ENCODE measurements at places on chromosomes 16 and 17.

DNA sequence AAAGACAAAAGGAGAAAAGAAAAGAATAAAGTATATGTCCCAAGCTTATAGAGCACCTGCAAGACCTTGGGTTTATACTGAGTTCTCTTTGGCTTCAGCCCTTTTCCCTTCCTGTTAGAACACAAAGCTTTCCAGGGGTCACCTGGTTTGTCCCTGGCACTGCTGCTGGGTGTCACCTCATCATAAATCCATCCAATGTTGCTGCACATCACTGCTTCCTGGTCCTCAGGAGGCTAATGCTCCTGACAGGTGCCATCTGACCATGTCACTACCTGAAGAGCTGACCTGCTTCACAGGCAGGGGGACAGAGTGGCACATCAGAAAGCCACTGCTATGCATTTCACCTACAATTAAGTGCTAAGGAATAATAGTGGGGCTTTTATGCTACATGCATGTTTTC is 164.6 kb upstream of the ELAC2 start:
- DNase-seq = no peak

GRCh38 chr16:88920618-88921590 is 54.4 kb upstream of the PABPN1L start:
- no peak for DNase-seq

DNA sequence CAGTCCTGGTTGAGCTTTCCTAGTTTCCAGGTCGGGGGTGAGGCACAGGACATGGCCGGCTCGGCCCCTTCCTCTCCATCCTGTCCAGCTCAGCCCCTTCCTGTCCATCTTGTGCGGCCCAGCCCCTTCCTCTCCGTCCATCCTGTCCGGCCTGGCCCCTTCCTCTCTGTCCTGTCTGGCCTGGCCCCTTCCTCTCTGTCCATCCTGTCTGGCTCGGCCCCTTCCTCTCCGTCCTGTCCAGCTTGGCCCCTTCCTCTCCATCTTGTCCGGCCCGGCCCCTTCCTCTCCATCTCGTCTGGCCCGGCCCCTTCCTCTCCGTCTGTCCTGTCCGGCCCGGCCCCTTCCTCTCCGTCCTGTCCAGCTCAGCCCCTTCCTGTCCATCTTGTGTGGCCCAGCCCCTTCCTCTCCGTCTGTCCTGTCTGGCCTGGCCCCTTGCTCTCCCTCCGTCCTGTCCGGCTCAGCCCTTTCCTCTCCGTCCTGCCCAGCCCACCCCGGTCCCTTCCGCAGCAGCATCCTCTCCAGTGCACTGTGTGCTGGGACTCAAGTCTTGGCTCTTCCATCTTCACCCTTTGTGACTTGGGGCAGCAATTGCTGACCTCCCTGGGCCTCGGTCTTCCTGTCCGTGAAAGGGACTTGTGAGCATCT is 5.5 kb upstream of the ZNF750 start:
- no peak for DNase-seq

GRCh38 chr17:56929362-56929969 is 15.6 kb upstream of the TRIM25 start:
- no peak for DNase-seq

- DNase-seq = peak; percentile 67
Observed at GRCh38 chr17:48597778-48598631, 4.4 kb upstream of the HOXB5 start.

DNA sequence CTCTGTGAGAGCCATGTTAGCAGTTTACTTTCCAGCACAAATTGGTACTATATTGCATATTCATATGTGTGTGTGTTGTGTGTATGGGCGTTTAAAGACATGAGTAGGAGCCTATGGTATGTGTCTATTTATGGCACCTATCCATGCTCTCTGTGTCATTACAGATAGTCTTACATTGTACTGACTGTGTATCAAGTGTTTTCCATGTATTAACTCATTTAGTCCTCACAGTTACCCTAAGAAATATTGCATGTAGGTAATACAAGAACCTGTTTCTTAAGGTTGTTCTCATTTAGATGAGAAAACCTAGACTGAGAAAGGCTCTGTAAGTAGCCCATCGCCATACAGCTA is 1.6 kb downstream of the ALG1 start:
- no peak for DNase-seq

DNA sequence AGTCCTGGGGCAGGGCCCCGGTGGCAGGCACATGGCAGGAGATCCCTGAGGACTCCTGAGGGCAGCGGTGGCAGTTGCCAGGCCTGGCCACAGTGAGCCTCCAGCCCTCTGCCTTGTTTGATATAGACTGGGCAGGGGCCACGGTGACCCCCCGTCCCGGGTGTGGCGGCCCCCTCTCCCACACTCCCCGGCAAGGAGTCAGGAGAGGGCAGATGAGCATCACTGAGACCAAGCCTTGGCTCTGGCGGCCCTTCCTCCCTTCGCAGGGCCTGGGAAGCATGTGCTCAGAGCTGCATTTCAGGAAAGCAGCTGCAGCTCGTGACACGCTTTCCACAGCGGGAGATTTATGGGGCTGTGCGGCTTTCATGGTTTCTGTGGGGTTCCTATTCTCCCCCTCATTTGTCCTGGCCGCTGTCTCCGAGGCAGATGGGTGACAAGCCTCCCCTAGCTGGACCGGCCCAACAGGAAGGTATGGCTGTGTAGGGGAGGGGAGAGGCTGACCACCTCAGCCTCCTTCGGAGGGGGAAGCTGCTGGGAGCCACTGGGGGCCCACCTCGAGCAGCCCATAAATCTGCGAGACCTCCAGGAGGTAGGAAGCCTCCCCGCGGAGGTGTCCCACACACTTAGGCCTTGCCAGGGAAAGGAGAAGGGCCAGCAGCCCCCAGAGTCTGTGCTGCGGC is 211.4 kb downstream of the NTN1 start:
- no peak for DNase-seq

GRCh38 chr16:76959166-76959565 is 231.8 kb upstream of the MON1B start:
- no peak for DNase-seq

GRCh38 chr16:22633280-22633679 is 122.6 kb downstream of the NPIPB5 start:
- DNase-seq = no peak

DNA sequence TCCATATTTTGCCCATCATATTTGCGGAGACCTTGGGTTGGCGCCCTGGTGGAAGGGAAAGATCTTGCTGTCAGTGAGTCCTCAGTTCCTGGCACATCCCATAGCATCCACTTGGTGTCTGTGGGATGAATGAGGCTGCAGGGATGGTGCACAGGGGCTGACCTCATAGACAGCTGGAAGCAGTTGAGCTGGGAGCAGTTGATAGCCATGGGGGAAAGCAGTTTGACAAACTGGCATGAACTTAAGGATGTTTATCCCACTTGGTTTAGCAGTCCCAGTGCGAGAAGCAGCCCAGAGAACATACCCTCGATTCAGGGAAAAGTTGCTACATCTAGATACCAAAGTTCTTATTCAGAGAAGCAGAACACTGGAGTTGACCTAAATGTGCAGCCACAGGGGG is 80.7 kb downstream of the SNX29 start:
- DNase-seq = no peak

DNA sequence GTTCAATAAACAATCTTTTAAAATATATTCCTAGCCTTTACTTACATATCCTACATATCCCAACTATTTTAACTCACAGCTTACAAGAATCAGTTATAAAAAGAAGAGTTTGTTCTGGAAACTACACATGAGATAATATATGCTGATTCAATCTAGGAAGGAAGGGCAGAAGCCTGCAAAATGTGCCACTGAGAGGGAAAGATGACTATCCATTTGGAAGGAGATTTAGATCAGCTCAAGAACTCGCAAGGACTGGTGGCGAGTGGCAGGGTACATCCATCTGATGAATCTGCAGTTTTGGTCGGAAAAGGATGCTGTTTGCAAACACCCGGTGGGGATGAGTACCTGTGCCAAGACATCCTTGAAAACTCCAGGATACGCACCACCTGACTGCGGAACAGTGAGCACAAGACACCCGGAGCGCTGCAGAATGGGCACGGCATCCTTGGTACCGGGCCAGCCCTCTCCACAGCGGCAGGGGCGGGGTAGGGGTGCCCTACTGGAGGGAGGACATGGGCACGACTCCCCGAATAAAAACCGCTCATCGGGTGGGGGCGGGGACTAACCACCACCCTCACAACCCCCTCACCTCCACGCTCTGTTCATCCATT is 723 bp downstream of the TRIM37 start:
- peak; percentile 72 for DNase-seq

GRCh38 chr16:87808108-87808507 is 42.3 kb upstream of the KLHDC4 start:
- no peak for DNase-seq

GRCh38 chr17:65171752-65172151 is 34.6 kb downstream of the RGS9 start:
- no peak for DNase-seq

GRCh38 chr16:4859900-4860255 is 12.6 kb downstream of the UBN1 start:
- no peak for DNase-seq

DNA sequence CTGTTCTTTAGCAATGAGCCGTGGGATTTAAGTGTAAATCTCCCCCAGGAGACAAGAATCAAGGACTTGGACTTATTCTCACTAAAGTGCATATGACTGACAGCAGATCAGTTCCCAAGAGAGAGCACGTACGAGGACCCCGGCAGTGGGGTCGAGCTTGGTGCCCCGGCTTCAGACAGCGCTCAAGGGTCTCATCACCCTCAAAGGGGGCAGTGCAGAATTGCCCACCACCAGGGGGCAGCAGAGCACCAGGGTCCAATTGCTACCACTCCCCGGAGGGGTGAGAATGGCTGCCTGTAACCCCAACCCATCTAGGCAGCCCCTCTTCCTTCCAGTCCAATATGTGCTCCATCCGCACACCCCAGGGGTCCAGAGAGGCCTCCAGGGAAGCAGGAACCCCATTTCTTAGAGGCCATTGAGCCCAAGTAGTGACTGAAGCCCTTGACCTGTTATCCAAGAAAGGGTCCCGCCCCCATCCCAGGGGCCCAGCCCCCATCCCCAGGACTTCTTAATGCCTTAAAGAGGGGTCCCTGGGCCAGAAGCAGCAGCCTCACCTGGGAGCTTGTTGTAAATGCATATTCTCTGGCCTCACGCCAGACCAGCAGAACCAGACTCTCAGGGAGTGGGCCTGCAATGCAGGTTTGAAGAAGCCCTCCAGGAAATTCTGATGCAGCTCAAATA is 86.1 kb downstream of the ZDHHC7 start:
- DNase-seq = peak; percentile 78

DNA sequence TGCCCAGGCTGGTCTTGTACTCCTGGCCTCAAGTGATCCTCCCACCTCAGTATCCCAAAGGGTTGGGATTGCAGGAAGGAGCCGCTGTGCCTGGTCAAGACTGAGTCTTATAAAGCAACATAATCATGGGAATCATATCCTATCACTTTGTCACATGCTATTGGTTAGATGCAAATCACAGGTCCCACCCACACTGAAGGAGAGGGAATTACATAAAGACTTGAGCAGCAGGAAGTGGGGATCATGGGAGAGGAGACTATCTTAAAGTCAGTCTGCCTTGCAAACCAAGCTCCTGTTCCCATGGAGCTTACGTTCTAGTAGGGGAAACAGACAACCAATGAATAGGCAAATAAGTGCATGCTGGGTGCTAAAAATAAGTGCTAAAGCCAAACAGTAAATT is 28.3 kb upstream of the TENT4B start:
- no peak for DNase-seq

DNA sequence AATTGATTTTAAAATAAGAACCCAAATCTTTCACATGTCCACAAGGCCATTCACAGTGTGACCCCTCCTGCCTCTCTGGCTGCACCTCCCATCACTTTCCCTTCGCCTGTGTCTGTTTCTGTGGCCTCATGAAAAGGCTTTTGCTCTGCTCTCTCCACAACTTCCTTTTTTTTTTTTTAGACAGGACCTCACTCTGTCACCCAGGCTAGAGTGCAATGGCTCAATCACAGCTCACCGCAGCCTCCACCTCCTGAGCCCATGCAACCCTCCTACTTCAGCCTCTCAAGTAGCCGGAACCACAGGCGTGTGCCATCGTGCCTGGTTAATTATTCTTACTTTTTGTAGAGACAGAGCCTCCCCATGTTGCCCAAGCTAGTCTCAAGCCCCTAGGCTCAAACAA is 197.1 kb downstream of the ABCC12 start:
- DNase-seq = no peak

- no peak for DNase-seq
Observed at GRCh38 chr17:31549121-31549524, 157.6 kb downstream of the RAB11FIP4 start.

GRCh38 chr17:69485251-69485661 is 70.8 kb downstream of the MAP2K6 start:
- no peak for DNase-seq

DNA sequence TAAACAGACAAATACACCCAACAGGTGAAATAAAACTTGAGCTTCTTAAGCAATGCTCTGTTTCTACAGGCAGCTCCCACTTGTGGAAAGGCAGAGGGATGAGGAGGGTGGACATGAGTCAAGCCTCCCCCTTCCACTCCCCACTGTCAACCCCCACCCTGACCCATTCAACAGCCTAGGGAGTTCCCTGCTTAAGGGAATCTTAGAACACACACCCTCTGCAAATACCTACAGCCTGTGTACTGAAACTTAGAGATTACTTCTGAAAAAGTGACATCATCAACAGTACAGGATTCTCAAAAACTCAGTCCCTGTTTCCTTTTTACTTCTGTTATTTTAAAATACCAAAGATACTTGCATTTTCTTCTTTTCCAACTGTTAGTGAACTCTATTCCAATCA is 345.4 kb downstream of the SOX9 start:
- DNase-seq = no peak

DNA sequence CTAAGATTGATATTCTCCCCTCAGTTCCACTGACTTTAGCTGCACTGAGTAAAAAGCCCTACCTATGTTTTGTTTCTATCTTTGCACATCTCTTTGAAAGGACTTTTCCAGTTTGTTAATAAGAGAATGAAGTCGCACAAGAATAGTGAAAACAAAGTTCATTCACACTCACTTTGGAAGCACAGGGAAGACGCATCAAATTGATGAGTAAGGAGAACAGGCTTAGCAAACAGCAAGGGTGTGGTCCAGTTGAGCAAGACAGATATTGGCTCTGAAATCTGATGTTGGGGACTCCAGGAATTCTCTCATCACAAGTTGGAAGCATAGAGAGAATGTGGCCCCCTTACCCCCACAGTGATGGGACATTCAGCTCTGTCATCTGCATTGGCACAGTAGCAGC is 221.3 kb downstream of the CDH11 start:
- no peak for DNase-seq

DNA sequence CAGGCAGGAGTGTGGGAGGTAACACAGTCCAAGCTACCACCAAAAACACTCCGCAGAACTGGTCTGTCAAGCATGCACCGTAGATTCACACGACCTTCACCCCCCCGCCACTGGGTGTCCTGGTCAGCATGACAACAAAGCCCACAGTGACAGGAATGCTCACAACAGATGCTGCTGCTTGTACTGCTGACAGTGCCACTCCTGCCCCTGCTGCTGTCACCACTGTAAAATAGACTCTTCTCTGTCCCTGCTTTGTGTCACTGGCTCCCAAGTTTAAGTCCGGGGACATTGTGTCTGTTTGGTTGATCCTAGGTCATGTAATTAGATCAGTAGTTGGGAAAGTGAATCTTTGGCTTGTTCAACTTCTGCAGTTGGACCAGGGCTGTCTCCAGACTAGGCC is 7.0 kb upstream of the ODF4 start:
- DNase-seq = no peak
